ENCODE measurements at places on chromosomes 2 and 18.

GRCh38 chr18:50987261-50987660 lies 19.4 kb downstream of the ELAC1 start:
- H3K27ac ChIP-seq: no peak overlapping the region
- no peak overlapping the region for H3K4me3 ChIP-seq
- H3K36me3 ChIP-seq: peaks cover 5% of the 10 kb centered on the region
- H3K27me3 ChIP-seq: no peaks in the 10 kb centered on the region
- DNase-seq: no peak

DNA sequence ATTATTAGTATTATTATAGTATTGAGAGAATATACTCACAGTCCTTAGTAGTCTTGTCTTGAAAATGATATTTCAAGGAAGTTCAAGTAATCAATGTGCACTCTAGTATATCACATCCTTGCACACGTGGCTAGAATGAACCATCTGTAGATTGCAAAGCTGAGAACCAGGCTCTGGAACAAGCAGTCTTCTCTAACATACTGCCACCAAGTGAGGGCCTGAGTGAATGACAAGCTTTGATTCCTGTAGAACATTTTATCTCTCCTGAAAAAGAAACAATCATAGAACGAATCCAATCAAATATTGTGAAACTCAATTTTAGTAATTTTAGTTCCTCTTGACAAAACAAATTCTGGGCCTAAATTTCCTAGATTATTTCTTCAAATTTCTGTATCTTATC lies 55.3 kb upstream of the SULT1C3 start:
- H3K27me3 ChIP-seq: no peaks in the 10 kb centered on the region
- no peaks in the 10 kb centered on the region for H3K36me3 ChIP-seq
- no peak overlapping the region for H3K4me3 ChIP-seq
- no peak overlapping the region for H3K27ac ChIP-seq
- no peak for DNase-seq
- no peaks in the 10 kb centered on the region for H3K4me1 ChIP-seq

GRCh38 chr2:233469261-233470010 lies 97.1 kb downstream of the USP40 start:
- no peak overlapping the region for H3K27ac ChIP-seq
- no peaks in the 10 kb centered on the region for H3K4me1 ChIP-seq
- H3K27me3 ChIP-seq: no peaks in the 10 kb centered on the region
- H3K36me3 ChIP-seq: peaks cover 27% of the 10 kb centered on the region
- no peak for DNase-seq
- H3K4me3 ChIP-seq: no peak overlapping the region

DNA sequence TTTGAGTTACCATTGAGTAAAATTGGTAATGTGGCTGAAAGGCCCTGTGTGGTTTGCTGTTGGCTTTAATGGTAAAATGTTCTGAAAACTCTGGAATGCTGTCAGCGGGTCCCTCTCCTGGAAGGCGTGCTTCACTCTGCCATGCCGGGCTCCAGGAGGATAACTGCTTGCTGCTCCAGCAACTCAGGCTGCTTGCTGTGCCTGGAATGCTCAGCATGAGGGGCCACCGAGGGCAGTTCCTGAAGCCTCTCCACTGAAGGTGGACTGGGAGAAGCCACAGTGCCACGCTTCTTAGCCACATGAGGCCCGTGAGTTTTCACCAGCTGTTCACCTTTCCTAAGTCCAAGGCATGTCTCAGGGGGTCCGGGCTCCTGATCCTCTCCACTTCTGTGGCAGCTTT lies 90.4 kb upstream of the FAM110C start:
- no peak overlapping the region for H3K27ac ChIP-seq
- no peak overlapping the region for H3K4me3 ChIP-seq
- peaks cover 11% of the 10 kb centered on the region for H3K27me3 ChIP-seq
- DNase-seq: no peak

DNA sequence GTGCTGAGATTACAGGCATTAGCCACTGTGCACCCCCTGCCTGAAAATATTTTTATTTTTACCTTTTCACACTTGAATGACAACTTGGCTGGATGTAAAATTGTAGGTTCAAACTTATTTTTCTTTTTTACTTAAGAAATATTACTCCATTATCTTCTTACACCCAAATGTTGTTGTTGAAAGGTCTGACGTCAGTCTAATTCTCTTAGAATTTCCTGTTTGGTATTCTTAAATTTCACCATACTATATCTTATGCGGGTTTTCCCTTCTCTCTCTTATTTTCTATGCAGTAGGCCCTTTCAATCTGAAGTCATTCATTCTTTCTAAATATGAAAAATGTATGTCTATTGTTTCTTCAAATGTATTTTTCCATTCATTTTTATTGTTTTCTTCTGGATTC lies 29.1 kb upstream of the RAB11FIP5 start:
- no peak overlapping the region for H3K4me3 ChIP-seq
- DNase-seq: no peak
- H3K27me3 ChIP-seq: peaks cover 23% of the 10 kb centered on the region
- no peak overlapping the region for H3K27ac ChIP-seq

- peaks cover 20% of the 10 kb centered on the region for H3K27me3 ChIP-seq
- H3K4me1 ChIP-seq: peaks cover 7% of the 10 kb centered on the region
- no peak overlapping the region for H3K27ac ChIP-seq
- peak; percentile 60 for DNase-seq
- H3K36me3 ChIP-seq: peaks cover 2% of the 10 kb centered on the region
Observed at GRCh38 chr2:126413079-126413478, 242.9 kb upstream of the GYPC start.

GRCh38 chr2:109613081-109613921 lies 465 bp downstream of the SEPTIN10 start:
- peaks cover 70% of the 10 kb centered on the region for H3K27me3 ChIP-seq
- no peak for DNase-seq
- H3K4me1 ChIP-seq: peaks cover 11% of the 10 kb centered on the region
- no peak overlapping the region for H3K27ac ChIP-seq
- peak overlapping the region; percentile 90 for H3K4me3 ChIP-seq

- H3K27ac ChIP-seq: no peak overlapping the region
- no peak for DNase-seq
- H3K36me3 ChIP-seq: no peaks in the 10 kb centered on the region
- no peaks in the 10 kb centered on the region for H3K4me1 ChIP-seq
- no peak overlapping the region for H3K4me3 ChIP-seq
Observed at GRCh38 chr2:226440127-226440918, 359.3 kb downstream of the IRS1 start.
